ENCODE measurements at places on chromosomes 7 and 10.
A peak's percentile ranks its signal among the peaks of the same experiment; 100 is the strongest.

- DNase-seq = no peak
Observed at GRCh38 chr7:34211018-34211417, 305.7 kb downstream of the BMPER start.

GRCh38 chr7:46192271-46192670, 271.2 kb upstream of the IGFBP3 start:
- DNase-seq = no peak

DNA sequence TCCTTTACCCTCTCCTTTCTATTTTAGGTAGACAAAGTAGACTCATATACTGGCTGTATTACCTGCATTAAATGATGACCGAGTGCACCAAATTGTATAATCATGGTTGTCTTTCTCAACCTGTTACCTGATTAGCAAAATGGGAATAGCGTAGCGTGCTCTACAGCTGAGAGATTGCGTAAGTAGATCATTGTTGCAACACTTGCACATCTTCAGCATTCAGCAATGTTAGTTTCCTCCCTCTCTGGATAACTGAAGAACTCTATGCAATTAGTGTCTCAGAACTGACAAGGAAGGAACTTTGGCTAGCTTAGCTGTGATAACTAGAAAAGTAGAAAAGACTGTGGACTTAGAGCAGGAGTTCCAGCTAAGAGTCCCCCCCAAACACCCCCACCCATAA, 787.4 kb downstream of the PHTF2 start:
- DNase-seq = no peak

DNA sequence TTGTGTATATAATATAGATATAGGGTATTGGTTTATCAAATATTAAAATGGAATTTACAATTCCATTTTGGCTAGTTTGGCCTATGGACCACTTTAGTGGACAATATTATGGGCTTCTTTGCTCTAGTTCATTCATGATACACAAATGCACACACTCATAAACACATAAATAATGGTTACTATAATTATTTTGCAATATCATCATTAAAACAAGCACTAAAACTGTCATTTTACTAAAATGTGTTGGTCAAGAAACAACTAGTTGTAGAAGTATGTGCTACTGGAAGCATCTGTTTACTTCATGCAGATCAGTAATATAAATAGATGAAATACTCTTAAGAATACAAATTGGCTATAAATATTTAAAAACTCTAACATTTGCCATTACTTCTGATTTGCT, 1074.3 kb downstream of the KCNMA1 start:
- DNase-seq = no peak

- DNase-seq = no peak
Observed at GRCh38 chr10:104368381-104368780, 14.7 kb downstream of the CFAP58 start.

DNA sequence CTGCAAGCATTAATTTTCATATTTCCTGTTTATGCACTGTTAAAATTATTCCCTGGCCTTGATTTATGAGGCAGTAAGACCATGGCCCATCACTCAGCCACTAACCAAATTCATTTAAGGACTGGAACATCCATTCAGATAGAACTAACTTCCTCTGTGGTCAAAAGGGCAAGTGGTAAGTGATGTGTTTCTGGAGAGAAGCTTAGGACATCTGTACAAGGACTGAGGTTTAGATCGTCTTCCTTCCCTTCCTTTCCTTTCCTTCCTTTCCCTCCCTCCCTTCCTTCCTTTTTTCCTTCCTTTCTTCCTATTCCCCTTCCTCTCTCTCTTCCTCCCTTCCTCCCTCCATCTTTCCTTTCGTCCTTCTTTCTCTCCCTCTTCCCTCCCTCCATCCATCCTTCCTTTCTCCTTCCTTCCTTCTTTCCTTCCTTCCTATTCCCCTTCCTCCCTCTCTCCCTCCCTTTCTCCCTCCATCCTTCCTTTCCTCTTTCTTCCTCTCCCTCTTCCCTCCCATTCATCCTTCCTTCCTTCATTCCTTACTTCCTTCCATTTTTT, 1019.4 kb downstream of the TYW1 start:
- no peak for DNase-seq

- DNase-seq = no peak
Observed at GRCh38 chr7:74030861-74031260, 2.9 kb downstream of the ELN start.

DNA sequence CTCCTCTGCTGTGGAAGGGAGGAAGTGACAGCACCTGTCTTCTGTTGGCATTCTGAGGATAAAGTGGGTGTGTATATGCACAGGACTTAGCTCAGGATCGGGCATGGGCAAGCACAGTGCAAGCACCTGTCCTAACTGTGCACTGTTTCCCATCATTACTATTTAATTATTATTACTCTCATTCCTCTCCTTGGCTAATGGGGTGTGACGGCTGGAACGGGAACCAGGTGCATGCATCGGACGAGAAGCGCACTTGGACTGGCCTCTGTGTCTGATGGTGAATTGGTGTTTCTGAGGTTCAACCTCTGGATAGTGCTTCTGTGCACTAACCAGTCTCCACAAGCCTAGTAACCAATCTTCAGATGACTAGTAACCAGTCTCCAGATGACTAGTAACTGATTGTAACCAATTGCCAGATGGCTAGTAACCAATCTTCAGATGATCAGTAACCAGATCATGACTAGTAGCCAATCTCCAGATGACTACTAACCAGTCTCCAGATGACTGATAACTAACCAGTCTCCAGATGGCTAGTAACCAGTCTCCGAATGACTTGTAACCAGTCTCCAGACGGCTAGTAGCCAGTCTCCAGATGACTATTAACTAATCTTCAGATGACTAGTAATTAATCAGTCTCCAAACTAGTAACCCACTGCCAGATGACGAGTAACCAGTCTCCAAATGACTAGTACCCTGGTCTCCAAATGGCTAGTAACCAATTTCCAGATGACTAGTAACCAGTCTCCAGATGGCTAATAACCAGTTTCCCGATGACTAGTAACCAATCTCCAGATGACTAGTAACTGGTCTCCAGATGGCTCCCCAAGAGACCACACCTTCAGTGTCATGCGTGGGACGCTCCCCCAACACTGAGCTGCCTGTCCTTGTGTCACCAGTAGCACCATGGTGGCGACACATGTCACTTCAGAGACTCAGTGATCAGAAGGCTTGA, 85.8 kb downstream of the PAXIP1 start:
- DNase-seq = peak; percentile 26

DNA sequence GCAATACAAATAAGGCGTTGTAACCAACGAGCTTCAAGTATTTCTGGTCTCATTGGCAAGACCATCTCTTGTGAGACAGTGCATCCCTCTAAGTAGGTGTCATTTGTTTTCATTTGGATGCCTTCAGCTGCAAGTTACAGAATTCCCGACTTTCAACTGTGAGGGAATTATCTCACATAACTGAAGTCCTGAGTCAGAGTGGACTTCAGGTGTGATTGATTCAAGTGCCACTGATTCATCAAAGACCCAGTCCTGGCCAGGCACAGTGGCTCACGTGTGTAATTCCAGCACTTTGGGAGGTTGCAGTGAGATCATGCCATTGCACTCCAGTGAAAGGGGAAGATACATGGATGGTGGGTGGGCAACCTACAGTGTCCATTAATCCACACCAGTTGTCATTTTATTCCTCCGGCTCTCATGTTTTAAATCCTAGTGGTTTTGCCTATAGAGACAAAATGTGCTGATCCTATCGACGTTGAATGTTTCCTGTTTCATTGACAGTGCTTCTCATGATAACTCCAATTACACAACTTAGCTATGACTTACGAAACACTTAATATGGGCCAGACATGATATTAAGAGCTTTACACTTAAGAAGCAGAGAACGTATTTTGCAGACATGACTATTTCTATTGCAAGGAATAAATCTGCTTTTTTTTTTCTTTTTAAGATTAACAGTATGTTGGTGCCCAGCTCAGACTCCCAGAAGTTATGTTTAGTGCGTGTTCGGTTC, 268.0 kb downstream of the FRMD4A start:
- no peak for DNase-seq

DNA sequence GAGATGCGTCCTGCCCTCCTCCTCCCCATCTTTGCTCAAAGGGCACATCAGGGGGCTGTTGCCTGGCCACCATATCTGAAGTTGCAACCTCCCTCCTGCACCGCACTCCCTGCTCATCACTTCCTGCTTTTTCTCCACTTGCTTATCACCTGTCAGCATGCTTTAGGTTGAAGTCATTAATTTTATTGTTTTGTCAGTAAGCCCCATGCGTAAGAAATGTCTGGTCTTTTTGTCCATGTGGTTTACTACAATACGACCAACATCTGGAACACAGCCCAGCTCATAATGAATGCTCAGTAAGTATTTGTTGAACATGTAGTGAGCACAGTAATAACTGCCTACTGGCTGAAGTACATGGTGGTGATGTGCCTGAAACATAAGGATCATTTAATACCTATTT, 71.6 kb upstream of the GJD4 start:
- DNase-seq = no peak

- peak; percentile 42 for DNase-seq
Observed at GRCh38 chr10:103145860-103146466, 47.1 kb downstream of the NT5C2 start.

DNA sequence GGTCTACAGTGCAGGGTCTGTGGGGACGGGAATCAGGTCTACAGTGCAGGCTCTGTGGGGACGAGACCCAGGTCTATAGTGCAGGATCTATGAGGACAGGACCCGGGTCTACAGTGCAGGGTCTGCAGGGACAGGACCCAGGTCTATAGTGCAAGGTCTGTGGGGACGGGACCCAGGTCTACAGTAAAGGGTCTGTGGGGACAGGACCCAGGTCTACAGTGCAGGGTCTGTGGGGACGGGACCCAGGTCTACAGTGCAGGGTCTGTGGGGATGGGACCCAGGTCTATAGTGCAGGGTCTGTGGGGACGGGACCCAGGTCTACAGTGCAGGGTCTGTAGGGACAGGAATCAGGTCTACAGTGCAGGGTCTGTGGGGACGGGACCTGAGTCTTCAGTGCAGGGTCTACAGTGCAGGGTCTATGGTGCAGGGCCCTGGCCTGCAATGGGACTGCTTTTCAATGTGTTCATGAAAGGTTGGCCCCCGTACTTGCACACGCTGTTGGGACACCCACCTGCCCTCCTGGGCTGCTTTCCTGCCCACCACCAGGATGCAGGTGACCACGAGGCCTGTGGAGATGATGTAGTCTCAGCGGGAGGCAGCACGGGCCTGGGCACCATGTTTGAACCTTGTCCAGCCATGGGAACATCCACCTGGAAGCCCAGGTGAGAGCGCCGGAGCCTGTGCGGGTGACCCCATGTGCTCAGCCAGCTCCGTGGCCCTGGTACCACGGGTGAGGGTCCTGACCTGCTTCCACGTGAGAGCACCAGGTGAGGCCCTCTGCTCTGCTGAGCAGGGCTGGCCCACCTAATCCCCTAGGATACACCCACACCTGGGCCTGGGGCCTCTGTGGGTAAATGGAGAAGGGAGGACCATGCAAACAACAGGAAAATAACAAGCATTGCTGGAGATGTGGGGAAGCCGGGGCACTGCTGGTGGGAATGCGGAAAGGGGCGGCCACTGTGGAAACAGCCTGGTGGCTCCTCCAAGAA, 91.4 kb upstream of the DIP2C start:
- DNase-seq = no peak

All from activated CD4-positive, alpha-beta T cell treated with anti-CD3 and anti-CD28 coated beads for 48 hours (primary cell).